ENCODE measurements at places on chromosomes 1 and 21.

DNA sequence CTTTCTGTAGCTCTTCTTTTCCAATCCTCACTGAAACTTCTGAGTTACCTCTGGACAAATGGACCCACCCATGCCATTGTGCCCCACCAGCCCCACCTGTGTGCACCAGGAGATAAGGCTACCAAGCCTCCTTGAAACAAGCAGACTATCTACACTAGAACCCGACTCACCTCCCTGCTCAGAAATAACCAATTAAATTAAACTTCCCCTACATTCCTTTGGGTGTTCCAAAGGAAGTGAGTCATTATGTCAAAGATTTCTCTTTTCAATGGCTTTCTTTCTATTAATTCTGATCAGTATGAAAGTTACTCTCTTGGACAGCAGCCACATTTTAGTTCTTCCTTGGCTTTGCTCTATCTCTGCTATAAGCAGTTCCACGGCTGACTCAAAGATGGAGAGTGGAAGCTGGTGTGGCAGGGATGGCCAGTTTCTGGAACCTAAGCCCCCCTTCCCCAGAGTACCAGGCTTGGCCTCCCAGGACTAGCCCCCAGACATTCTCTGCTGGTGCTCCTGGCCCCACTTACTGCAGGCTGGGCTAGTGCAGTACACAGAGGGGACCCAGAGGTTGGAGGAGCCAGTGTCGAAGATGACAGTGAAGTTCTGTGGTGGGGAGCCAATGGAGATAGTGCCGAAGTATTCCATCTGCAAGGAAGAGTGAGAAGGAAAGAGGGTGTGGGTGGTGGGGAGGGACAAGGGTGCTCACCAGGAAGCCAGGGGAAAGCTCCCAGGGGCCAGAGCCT, 1.9 kb downstream of the CTSE start:
- no peak for DNase-seq

- peak; percentile 20 for DNase-seq
Measured at GRCh38 chr1:183652547-183653461, at the start of gene APOBEC4. TSS of gene APOBEC4 (minus strand) at chr1:183653316. CDS start at chr1:183648781, 4,535 bp downstream.

- no peak for DNase-seq
Measured at GRCh38 chr1:76162254-76162653, 87.7 kb downstream of the ST6GALNAC3 start.

DNA sequence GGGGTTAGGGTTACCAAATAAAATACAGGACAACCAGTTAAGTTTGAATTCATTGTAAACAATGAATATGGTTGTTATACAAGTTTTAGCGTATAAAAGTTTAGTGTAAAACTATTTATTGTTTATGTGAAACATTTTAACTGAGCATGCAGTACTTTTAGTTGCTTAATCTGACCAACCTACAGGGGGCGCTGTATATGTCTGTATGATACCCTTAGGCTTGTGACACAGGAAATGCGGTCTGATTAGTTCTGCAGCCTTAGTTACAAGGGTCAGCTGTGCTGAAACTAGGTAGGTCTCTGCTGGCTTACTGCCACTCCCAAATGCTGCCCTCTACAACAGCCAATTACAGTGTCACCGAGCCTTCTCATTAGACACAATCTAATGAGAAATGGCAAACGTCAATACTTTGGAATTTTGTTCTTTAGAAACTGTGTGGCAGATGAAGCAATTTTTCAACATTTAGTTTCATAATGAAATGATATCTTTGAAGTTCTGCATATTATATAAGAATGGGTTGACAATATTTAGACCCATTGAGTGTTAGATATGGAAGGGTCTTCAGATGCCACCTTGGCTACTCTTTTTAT, 56.2 kb downstream of the NTNG1 start:
- no peak for DNase-seq

GRCh38 chr1:86453664-86454063, 15.1 kb upstream of the CLCA1 start:
- no peak for DNase-seq
